ENCODE measurements at places on chromosomes 11 and 22.

- peak; percentile 83 for DNase-seq
Observed at GRCh38 chr11:95068549-95068948, 1.8 kb downstream of the SRSF8 start.

DNA sequence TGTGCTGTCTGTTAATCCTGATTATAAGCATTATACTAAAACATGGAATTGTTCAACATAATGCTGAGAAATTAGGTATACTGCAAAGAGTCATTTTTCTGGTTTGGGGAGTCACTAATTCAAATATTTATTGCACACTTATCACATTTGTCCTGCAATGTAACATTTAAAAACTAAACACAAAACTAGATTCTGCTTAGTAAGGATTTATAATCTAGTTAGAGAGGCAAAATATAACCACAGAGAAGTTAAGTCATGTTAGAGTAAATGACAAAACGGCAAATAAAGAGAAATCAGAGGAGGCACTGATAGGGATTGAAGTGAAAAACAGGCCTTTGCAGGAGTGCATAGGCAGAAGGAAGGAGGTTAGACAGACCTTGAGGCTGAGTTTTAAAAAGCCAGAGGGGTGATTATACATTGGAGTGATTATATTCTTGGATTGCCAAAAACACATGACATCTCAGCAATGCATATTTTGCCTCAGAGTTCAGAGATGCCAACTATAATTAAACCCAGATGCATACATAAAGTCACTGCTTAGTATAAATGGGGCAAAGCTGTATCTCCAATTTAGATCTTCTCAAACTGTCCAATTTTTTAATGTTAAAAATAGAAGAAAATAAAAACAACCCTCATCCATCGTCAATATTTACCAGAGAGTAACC, 49.7 kb downstream of the CCDC34 start:
- DNase-seq: peak; percentile 60

DNA sequence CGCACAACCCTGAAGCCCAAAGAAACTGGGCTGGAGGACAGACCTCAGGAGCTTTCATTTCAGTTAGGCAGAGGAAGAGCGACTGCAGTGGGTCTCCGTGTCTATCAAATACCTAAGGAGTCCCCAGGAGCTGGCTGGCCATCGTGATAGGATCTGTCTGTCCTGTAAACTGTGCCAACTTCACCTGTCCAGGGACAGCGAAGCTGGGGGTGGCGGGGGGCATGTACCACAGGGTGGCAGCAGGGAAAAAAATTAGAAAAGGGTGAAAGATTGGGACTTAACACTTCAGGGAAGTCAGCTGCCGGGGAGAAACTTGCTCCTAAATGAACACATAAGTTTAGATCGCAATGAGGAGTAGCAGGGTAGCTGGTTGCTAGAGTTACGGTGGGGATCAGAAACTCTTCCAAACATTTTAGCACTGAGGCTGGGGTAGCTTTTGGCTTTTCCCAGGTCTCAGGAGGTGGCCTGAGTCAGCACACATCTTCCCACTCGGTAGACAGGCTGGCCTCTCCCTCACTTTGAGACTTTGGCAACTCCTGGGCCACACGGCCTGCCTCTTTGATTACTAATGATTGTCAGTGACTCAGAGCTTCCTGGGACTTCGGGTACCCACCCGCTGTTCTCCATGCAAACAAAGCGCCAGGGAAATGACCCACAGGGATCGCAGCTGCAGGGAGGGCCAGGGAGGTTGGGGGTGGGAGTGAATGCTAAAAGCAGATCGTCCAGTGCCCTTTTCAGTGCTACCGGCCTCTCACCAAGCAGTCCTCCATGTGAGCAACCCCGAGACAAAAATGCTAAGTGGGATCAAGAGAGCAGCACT, 2.9 kb upstream of the MTFP1 start:
- peak; percentile 84 for DNase-seq

- DNase-seq: no peak
Observed at GRCh38 chr11:114077482-114078305, 18.2 kb downstream of the ZBTB16 start.

DNA sequence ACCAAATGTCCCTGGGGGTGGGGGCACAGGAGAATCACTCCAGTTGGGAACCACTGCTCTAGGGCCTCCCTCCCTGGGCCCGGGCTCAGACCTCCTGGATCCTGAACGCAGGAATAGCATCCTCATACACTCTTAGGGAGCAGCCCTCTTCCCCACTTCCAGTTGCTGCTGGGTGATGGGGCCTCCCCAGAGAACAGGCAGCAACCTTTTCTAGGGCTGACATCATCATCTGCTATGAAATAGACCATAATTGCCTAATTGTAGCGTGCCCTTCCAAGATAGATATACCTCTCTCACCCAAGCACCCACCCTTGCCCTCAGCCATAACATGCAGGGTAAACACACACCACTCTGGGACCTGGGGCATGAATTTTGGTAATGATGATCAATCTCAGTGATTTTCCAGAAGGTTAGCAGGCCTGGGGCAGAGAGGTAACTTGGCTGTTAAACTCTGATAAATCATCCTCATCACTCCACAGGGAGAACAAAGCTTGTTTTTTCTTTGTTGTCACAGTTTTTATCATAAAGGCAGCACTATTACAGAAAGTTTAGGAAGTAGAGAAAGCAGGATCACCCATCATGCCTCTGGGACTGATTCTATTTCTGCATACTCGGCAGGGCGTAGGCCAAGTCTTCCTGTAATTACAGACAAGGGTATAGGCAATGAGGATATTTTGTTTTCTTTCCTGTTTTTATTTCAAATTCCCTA, 88.3 kb upstream of the PRDM11 start:
- no peak for DNase-seq
